Pons (tissue), 1 donor: ENCODE measurements at places on chromosomes 12 and 14.

DNA sequence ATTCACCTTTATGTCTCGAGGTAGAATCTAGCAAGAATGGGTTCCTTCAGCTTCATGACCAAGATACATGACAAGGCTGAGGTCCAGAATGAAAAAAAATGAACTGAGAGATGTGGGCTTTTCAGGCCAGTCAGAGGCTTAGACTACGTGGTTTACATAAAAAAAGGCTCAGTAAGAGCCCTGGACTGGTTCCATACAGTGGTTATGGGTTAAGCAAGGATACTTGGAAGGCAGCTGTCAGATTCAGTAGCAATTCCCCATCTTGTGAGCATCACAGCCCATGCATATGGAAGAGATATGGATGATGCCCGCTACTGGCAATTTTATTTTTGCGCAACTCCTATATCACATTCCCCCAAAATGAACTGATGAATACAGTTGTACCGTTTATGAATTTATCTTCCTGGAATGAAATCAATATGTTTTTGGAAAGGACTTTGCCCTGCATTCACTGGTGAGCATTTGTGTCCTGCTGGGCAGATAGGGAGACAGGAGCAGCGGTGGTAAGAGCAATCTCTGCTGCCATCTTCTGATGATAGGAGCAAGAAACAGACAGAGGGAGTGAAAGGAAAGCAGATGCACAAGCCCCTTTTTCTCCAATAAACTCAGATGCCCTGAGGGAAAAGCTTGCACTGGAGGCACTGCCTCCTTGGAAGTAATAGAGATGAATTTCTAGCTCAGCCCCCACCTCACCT lies 280.4 kb downstream of the GALC start:
- peak; percentile 49 for DNase-seq

- no peak for DNase-seq
These were observed 21.8 kb upstream of the SPATA7 start for GRCh38 chr14:88363644-88364043.

GRCh38 chr14:95679148-95679815 lies 6.9 kb upstream of the TCL1B start:
- no peak for DNase-seq

DNA sequence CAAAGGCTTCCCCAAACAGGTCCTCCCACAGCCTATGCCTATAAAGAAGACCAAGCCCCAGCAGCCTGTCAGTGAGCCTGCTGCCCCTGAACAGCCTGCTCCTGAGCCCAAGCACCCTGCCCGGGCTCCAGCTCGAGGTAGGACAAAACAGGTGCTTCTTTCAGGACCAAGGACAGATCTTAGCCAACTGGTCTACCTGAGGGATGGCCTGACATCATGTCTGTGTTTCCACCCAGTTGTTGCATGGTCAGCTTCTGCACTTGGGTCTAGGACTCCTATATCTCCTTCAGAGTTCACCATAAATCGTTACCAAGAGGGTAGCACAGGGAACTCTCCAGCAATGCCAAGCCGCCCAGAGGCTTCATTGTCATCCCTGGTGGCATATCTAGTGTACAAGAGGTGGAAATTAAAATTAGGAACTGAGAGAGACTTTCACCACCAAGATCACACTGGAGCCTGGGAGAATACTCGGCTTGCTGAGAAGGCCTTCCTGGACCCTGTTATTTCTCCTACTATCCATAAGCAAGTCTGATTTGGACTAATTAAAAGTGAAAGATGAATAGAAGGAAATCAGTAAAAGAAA lies 38.2 kb upstream of the OAS1 start:
- no peak for DNase-seq

DNA sequence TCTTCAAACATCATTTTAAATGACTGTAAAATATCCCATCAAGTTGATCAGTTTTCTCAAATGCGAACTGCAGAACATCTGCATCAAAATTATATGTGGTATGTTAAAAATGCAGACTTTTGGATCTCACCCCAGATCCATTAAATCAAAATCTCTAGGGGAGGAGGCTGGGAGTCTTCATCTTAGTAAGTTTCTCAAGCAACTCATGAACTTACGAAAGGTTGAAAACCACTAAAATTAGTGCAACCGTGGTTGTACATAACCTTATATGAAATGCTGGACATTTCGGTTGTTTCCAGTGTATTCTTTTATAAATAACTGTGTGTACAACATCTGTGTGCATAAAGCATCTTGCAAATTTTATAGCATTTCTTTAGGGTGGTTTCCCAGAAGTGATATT lies 39.2 kb downstream of the ZFP36L1 start:
- no peak for DNase-seq

- DNase-seq = no peak
These were observed 18.7 kb downstream of the ANGEL1 start for GRCh38 chr14:76793956-76794355.

DNA sequence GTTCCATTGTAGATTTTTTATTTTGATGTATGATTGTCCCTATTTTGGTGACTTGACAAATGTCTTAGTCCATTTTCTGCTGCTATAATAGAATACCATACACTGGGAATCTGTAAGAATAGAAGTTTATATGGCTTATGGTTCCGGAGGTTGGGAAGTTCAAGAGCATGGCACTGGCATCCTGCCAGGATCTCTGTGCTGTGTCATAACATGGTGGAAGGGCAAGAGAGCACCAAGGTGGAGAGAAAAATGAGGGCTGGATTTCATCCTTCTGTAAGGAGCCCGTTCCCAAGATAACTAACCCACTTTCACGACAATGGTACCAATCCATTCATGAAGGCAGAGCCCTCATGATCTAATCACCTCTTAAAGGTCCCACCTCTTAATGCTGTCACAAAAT lies 176.7 kb downstream of the TMEM132D start:
- no peak for DNase-seq
